ENCODE measurements at places on chromosomes 1 and 21.
A peak's percentile ranks its signal among the peaks of the same experiment; 100 is the strongest.

- DNase-seq: peak; percentile 52
These were observed 423.3 kb upstream of the ADGRL2 start for GRCh38 chr1:81377406-81377805.

GRCh38 chr1:89870998-89871397 is 50.2 kb downstream of the LRRC8D start:
- DNase-seq: no peak

DNA sequence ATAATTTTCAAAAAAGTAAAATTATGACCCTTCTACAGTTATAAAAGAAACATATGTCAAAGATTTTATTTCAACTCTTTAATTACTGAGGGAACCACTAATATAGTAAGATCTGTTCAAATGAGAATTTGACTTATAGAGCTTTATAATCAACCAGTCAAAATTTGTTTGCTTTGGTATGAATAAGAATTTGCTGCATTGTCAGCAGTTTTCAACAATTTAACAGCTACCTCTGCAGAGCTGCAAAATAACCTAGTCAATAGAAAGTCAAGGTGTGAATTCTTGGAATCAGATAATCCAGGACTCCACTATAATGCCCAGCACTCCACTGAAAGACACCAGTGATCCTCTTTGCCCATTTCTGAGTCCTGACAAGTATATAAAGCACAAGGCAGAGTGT is 78.2 kb downstream of the ODF2L start:
- no peak for DNase-seq

DNA sequence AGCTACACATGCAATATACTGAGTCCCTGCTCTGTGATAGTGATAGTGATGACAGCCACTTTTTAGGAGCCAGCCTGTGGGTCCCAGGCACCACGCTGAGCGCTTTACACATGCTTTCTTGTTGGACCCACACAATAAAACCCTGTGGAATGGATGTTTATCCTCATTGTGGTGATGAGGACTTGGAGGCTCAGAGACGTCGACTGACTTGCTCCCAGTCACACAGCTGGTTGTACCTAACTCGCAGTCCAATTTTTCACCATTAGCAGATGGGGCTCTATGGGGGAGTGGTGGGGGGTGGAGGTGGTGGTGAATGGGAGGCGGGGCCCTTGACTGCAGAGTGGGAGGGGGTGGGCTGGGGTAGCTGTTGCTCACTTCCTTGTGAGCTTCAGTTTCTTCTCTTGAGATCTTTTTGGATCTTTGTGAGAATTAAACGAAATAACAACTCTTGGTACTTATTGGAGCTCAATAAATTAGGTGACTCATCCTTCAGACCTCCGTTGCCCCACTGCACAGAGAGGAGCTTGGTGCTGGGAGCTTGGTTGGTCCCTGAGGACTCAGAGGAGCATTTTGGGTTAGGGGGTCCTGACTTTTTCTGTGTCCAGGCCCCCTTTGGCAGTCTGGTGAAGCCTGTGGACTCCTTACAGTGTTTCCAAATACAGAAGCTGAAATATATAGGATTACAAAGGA is 61.8 kb upstream of the CD1D start:
- no peak for DNase-seq

DNA sequence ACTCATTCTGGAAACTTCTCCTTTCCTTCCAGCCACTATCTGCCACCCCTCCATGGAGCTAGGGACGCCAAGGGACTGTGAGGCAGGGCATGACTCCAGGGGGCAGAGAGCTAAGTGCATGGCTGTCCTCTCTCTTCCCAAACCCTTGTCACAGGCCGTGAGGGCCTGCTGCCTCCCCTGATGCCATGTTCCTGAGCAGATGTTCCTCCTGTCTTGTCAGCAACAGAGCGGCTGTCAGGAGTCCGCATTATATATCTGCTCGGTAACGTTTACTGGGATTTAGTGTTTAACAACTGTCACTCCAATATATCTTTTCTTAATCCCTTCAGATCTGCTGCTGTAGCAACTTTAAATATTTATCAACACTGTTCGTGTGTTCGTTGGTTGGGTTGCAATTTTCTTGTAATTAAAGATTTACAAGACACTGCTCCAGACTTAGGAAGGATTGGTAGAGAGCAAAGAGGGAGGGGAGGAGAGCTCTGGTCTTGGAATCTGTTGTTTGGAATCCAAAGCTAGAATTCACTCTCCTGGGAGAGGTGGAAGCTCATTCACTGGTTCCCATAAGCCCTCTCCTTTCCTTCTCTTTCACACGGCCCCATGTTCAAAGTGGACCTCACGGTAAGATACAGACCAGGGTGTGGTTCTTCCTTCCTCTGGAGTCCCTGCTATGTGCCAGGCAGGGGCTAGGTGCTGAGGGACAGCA is 76.2 kb downstream of the MDM4 start:
- no peak for DNase-seq

- peak; percentile 36 for DNase-seq
These were observed 19.7 kb upstream of the HYI start for GRCh38 chr1:43473463-43473862.

- no peak for DNase-seq
These were observed 66.8 kb downstream of the TBCE start for GRCh38 chr1:235434001-235434400.

GRCh38 chr1:6667139-6667538 is 34.5 kb downstream of the DNAJC11 start:
- DNase-seq: no peak
